ENCODE measurements at places on chromosomes 6 and 20.
A peak's percentile ranks its signal among the peaks of the same experiment; 100 is the strongest.

DNA sequence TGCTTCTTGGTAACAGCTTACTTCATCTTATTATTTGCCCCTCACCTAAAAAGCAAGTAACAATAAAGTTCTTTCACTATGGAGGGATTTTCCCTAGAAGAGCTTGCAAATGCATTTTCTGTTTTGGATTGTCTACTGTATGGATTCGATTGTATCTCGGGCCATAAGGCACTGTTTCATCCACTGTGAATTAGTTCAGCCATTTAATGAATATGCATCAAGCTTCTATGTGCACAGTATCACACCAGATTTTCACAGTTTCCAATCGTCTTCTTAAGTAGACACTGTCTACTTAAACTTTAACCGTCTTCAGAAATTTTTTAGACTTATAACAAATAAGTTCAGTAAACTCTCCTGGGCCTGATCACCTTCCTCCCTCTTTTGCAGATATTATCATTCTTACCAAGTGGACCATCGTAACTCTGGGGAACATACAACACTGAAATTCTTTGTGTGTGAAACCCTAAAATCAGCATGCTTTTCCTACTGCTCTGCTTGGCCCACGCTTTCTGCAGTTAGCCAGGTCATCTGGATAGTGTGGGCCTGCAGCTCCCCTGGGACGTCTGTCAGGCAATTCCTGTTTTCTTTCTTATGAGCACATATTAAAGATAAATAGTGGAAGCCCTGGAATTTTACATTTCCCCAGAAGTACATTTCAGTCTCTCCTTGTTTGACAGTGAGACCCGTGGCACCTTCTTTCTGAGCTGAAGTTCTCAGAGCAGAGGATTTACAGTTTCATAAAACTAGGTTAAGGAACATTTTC, 136.5 kb upstream of the PDE10A start:
- no peak for DNase-seq

- DNase-seq = no peak
These were observed 110.2 kb downstream of the DACT2 start for GRCh38 chr6:168209420-168209819.

GRCh38 chr20:3993109-3993508, 22.2 kb downstream of the RNF24 start:
- DNase-seq = no peak

DNA sequence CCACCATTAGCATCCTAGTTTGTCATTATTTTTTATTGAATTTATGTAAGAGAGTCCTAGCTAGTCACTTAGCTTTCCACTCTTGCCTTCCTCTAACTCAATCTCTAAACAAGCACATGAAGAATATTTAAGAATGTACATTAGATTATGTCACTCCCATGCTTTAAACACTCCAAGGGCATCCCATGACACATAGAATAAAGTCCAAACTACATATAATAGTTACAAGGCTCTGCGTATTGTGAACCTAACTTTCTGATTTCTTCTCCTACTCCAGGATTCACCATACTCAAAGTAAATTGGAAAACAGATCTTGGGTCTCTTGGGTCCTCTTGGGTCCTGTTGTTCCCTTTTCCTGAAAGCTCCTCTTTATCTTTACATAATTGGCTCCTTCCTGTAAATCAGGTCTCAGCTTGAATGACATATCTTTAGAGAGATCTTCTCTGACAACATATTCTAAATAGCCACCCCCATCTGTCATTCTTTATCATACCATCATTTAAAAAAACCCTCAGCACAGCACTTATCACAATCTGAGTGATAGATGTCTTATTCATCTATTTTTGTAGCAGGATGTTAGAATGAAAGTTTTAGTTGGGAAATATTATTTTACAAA, 1042.4 kb upstream of the FLRT3 start:
- DNase-seq = no peak

DNA sequence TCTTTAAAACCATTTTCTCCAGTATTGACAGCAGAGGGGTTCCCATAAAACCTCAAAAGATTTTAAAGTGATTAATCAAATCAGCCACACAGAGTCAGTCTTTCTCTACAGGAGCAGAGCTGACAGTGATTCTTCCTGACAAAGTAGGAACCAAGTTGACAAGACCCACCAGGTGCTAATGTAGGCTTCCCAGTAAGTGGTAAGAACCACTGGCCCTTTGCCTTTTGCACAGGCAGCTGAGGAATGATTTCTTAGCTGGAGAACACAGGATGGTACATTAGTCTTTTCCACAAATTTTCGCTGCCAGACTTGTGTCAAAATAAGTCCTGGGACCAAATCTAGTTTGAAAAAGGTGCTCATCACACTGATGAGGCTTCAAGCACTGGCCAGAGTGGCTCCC, 95.8 kb downstream of the ARMC2 start:
- no peak for DNase-seq

DNA sequence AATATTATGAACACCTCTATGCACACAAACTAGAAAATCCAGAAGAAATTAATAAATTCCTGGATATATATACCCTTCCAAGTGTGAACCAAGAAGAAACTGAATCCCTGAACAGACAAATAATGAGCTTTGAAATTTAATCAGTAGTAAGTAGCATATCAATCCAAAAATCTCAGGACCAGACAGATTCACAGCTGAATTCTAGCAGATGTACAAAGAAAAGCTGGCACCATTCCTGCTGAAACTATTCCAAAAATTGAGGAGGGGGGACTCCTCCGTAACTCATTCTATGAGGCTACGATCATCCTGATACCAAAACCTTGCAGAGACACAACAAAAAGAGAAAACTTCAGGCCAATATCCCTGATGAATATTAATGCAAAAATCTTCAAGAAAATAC, 67.0 kb upstream of the PDE7B start:
- DNase-seq = no peak

GRCh38 chr20:58650181-58650775, 805 bp upstream of the STX16 start:
- DNase-seq = peak; percentile 40

DNA sequence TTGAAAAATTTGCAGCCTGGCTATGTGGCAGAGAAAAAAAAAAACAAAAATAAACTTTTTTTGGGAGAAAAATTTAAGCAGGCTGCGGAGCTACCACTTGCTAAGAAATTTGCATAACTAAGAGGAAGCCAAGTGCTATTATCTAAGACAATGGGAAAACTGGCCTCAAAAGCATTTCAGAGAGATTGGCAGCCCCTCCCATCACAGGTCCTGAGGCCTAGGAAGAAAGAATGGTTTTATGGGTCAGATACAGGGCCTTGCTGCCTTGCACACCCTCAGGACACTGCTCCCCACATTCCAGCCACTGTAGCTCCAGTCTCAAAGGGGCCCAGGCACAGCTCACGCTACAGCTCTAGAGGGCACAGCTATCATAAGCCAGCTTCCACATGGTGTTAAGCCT, 777.9 kb downstream of the TENT5A start:
- no peak for DNase-seq

DNA sequence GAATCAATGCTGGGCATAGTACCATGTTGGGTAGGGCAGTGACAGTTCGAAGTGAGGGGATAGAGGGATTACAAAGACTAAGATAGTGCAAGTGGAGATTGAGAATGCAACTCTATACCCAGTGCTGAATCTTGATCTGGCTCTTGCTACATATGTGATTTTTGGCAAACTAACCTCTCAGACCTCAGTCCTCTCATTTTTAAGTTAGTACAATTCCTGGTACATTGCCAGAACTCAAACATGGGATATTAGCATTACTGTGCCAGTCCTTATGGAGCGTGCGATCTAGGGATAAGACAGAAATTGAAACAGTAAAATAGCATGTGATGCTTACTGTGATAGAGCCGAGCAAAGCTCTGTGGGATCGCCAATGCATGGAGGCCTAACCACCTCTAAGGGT, 188.4 kb downstream of the MTFR2 start:
- DNase-seq = no peak

All from stimulated activated CD4-positive, alpha-beta T cell treated with anti-CD3 and anti-CD28 coated beads, Interleukin-12 subunit alpha, Interleukin-12 subunit beta, amount 100 ng/mL, for 4 hours (primary cell).